ENCODE measurements at places on chromosomes 3 and 15.

DNA sequence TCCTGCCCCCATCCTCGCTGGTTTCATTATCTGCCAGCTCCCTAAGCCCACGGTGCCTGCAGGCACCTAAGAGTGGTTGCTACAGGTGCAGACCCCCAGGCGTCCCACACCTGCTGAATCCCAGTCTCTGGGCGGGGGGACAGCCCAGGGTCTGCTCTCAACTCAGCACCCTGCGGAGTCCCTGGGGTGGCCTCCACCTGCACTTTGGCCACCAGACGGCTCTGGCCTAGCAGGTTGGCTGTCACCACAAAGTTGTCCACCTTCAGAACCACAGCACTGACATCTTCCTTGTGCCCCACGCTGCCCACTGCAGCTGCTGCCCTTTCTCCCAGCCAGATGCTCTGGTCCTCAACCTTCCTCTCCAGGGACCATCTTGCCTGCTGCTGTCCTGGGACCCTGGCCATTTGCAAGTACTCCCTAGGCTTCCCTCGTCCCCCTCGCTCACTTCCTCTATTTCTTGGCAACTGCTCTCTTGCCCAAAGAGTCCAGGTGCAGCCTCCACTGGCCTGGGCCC is 34.9 kb upstream of the SNRPA1 start:
- no peak for DNase-seq

- no peak for DNase-seq
Measured at GRCh38 chr15:101667881-101668280, 15.7 kb upstream of the TM2D3 start.

- DNase-seq: no peak
Measured at GRCh38 chr3:11172096-11172690, 17.9 kb downstream of the HRH1 start.

DNA sequence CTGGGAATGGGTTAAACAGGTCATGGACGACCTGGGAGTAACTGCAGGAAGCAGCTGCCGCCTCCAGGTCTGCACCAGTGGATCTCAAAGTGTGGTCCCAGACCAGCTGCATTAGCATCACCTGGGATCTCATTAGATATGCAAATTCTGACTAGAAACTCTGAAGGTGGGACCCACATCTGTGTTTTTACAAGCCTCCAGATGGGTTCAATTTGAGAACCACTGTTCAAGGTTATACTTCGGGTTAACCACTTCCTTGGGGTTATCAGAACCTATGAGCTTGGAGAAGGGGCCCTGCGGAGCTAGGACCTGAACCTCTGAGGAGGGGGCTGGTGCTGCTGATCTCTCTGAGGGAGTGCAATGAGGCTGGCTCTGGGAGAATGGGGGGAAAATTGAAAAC is 324.8 kb upstream of the CTDSPL start:
- DNase-seq: no peak

DNA sequence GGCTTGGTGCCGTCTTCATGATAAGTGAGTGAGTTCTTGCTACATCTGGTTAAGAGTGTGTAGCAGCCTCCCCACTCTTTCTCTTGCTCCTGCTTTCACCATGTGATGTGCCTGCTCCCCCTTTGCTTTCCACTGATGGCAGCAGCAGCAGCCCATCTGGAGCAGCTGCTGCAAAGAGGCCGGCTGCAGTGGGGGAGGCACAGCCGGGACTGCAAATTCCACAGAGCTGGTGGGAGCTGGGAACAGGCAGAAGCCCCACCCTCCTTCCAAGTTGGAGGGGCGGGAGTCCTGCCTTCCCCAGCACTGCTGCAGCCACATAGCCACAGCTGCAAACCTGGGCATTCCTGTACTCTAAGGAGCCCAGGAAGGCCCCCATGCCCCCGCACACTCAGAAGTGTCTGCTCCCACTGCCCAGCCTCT is 62.8 kb upstream of the IMPG2 start:
- no peak for DNase-seq

GRCh38 chr15:52765785-52766184 is 24.4 kb downstream of the ONECUT1 start:
- DNase-seq: no peak

- DNase-seq: no peak
Measured at GRCh38 chr3:107981471-107982111, 109.2 kb downstream of the CD47 start.

- no peak for DNase-seq
Measured at GRCh38 chr15:90211440-90212143, 10.5 kb downstream of the SEMA4B start.

GRCh38 chr3:49017971-49018706 is at the start of gene DALRD3:
DALRD3 (minus strand) TSS chr3:49018580; CDS start chr3:49018564, 16 bp downstream.
- peak; percentile 61 for DNase-seq

DNA sequence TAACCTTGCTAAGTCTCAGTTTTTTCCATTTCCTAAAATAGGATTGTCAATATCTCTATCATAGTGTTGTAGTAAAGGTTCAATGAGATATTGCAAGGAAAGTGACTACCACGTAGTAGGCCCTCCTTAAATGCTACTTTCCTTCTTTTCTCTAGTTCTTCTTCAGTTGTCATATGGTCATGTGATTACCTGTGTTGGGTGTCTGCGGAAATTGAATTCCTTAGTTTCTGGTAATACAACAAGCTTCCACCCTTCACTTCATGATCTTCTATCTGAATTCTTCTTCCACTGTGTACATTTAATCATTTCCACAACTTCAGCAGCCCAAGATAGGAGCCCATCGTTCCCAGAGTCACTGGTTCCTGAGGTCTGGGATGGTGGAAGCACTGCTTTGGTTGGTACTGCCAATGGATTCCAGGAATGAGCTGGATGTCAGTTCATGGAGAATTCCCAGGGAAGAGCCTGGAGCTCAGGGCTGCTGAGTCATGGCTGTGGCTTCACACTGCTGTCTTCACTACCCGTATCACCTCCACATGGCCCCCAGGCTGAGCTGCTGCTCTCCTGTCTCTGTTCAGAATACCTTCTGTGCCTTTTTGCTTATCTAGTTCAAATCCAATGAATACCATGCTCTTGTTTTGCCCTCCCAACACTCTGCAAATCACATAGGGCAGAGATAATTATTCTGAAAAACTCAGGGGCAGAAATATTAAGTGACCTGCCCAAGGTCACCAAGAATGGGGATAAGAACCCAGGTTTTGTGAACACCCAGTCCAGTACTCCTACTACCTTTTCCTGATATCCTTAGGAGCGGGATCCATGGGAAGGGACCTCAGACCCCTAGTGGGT is 98.6 kb downstream of the RPL39L start:
- DNase-seq: no peak

DNA sequence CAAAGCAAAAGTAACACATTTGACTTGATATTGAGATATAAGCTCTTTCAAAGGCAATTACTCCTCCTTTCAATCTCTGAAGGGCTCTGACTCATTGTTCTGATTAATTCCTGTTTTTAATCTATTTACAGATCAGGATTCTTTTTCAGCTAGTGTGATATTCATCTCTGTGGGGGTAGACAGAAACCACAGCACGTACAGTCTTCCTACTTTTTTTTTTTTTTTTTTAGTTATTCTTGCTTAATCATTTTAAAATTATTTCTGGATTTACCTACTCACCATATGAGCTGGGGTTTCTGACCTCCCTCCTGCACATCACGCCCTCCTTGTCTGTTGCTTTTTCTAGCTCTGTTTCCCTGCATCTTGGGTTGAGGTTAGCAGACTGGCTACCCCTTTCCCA is 1.4 kb downstream of the CNTN3 start:
- DNase-seq: no peak

DNA sequence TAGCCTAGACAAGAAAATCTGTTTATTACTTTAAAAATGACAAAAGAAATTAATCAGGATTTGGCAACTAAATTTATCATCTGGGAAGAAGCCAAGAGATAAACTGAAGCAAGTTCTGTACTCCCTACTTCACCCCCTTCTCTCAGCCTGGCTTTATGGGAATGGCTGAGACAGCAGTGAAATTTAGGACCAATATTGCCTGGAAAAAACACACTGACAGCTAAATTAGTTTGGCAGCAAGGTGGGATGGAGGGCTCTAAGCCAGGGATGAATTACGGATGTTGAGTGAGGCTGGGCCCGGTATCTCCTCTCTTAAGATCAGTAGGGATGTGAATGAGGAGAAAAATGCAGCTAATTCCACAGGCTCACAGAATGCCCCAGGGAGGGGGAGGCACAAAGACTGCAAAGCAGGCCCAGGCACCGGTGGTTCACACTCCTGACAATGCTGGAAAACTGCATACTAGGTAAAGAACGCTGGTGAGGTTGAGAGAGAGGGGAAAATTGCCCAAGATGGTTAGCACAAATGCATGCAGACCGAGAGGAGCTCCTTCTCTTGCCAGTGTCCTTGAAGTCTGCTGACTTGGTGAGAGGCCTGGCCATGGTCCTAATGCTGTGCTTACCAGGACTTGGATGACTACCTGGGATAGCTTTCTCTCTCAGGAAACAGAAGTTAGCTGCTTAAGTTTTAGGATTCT is 89.0 kb downstream of the WDR76 start:
- DNase-seq: no peak

- no peak for DNase-seq
Measured at GRCh38 chr15:90191794-90192509, 9.2 kb upstream of the SEMA4B start.

DNA sequence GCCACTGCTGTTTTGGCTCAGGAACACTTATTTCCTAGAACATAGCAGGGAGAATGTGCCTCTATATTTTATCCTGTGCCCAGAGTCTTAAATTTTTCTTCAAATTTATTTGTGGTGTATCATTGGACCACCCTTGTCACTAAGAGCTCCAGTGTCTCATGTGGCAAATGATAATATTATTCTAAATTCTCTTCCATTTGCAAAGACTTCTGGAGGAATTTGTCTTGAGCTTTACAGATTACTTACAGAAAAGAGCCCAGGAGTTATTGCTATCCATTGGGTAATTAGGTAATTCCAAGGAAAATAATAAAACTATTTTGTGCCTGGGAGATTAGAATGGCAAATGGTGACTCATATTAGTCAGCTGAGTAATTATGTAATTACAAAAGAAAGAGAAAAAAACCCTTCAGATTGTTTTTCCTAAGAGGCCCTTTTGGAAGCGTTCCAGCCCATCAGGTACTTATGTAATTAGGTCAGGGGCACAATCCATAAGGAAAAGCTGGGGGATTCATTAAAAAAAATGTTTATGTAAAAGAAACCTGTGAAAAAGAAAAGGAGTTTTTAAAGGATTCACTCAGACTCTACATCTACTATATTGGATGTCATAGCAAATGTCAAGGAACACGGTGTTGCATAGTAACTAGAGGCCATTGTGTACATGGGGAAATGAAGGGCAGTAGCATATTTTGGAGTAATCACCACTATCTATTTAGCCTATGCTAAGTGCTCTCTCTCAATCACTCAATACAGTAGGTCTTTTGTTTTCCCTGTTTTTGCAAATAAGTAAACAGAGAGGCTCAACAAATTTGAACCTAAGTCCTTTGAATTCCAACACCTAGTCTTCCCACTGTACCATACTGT is 380.9 kb upstream of the RARB start:
- no peak for DNase-seq

DNA sequence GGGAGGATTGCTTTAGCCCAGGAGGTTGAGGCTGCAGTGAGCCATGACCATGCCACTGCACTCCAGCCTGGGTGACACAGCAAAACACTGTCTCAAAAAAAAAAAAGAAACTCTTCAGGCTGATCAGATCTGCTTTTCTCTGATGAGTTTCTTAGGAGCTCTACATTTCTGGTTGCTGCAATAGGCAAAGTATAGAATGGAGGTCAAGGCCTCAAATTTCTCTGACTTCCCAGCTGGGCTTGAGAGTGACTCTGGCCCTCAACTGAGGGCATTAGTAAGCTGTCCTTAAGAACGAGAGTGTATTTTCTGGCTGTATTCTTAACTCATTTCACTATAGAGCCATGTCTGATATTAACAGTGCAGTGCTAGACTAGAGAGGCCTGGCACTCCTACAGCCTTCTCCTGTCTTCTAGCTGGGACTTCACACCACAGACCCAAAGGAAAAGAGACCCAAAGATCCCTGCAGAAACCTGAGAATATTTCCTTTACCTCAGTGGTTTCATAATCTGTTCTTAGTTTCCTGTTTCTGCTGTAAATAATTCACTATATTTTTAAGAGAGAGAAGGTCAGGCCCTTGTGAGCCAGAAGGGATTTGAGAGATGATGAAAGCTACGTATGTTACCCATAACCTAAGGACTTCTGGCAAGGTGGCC is 2.0 kb upstream of the NR1I2 start:
- no peak for DNase-seq

All from stimulated activated CD8-positive, alpha-beta memory T cell treated with anti-CD3 and anti-CD28 coated beads, Interleukin-2, amount 100 ng/mL, for 48 hours (primary cell).